ENCODE measurements at places on chromosomes 2 and 18.

DNA sequence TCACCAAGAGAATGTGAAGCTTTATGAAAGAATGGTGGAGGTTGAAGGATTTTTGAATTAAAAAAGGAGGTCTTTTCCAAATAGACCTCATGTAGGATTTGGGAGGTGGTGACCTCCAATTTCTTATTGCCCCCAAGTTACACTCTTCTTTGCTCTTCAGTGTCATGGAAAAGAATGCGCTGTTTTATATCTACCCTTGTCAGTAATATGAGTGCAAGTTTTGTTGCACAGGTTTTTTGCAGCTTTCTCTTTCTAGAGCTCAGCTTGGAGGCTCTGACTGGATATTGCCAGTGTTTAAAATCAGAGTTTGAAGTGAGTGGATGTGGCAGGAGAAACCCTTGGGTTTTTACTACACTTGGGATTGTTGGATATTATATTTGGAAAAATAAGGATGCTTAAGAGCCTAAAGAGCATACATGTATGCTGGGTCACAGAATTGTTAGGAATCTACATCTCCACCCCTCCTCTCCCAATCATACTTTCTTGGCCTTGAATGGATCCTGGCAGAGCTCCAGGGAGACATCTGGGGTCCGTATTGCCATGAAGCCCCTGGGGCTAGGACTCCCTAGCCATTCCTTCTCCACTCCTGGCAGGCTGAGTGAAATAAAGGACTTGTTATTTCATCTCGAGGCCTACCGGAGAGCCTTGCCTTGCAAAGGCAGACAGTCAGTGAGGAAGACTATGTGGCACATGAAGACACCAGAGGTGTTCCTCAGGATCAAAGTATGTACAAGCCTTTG, 43.8 kb downstream of the APOB start:
- no peak for DNase-seq

GRCh38 chr2:62550461-62550860, 44.5 kb upstream of the TMEM17 start:
- DNase-seq, result no peak

DNA sequence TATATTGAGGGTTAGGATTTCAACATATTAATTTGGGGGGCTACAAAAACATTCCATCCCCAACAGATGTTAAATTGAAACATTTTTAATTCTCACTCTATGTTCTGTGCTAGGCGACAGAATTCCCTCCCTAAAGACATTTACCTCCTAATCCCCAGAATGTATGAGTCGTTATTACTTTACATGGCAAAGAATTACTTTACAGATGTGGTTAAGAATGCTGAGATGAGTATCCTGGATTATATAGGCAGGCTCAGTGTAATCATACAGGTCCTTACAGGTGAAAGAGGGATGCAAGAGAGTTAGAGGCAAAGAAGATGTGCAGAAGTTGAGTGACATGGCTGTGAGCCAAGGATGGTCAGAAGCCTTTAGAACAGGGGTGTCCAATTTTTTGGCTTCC, 974.1 kb upstream of the ACVR2A start:
- DNase-seq, result no peak

GRCh38 chr2:79432731-79433146, 80.1 kb upstream of the CTNNA2 start:
- DNase-seq, result no peak

DNA sequence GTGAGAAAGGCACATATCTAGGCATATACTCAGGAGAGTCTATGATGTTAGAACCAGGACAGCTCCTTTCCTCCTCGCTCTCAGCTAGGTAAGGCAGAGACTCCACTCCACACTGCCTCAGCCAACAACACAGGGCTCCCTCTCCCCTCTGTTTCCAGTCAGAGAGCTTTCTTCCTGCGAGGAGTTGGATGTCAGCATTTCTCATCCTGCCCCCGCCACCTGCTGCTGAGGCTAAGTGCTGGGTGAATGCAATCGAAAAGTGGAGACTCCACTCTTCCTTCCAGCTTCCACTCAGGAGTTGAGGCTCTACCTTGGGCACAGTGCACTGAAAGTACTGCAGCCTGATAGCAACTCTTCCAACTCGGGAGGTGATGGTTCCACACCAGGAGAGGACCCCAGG, 177.2 kb upstream of the RAB6C start:
- DNase-seq, result no peak

DNA sequence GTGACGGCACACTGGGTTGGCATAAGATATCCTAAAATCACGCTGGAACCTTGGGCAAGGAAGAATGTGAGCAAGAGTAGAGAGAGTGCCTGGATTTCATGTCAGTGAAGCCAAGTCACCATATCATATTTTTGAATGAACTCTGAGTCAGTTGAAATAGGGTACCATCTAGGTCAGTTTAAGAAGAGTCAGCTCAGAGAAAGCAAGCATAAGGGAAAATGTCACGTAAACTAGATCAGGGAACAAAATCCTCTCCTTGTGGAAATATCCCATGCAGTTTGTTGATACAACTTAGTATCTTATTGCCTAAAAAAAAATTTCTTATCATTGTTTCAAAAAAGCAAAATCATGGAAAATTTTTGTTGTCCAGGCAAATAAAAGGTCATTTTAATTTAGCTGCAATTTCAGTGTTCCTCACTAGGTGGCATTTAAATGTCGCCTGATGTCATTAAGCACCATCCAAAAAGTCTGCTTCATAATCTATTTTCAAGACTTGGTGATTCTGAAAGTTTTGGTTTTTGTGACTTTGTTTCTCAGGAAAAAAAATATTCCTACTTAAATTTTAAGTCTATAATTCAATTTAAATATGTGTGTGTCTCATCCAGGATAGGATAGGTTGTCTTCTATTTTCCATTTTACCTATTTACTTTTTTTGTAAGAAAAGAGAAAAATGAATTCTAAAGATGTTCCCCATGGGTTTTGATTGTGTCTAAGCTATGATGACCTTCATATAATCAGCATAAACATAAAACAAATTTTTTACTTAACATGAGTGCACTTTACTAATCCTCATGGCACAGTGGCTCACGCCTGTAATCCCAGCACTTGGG, 19.6 kb downstream of the RSAD2 start:
- no peak for DNase-seq

GRCh38 chr2:209380293-209380692, 43.6 kb upstream of the MAP2 start:
- no peak for DNase-seq
